ENCODE measurements at places on chromosomes 4 and X.

DNA sequence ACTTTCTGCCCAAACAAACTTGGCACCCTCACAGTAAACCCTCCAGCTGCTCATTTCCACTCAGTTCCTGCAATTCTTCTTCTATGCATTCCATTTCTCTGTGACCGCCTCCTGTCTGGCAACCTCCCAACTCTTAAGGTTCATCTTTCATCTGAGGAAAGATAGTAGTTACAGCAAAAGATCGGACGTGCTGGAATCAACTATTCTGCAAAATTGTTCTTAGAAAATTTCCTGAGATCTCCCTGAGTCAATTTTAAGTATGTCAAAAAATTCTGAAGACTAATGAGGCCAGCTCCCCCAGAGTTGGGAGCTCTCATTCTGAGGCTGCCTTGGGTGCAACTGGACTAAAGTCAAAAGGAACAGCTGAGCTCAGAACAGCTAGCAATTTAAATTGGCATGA is 1026.0 kb downstream of the ADGRL3 start:
- DNase-seq: no peak

GRCh38 chr4:171025343-171025742 is 787.9 kb upstream of the GALNTL6 start:
- DNase-seq: no peak

DNA sequence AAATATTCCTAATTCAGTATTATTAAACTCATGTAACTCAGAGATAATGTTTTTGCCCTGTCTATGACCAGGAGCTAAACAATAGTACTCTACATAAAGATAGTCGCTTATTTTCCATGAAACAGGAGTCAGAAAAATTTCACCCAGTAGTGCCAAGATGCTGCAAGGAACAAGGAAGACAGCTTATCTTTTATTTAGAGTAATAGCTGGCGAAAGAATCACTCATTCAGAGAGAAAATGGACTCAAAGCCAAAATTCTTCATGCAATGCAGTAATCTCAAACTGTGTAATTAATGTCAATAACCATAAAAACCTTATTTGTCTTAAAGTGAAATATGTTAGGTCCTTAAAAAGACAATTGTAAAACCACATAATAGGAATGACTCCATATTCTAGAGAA is 477.8 kb downstream of the ANKRD50 start:
- DNase-seq: no peak

DNA sequence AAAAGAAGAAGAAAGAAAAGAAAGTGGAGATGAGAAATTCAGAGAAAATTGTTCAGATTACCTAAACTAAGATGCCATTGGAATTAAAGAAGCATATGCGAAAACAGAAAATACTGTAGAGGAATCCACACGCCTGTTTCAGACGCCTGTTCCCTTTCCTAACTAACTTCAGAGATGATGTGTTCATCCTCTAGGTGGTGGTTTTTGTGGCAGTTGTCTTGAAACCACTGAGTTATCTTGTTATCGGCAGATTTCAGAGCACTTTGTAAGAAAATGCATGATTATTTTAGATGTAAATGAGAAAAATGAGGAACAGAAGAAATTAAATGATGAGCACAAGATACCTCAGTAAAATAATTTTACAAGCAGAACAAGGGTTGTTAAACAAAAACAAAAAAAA is 48.3 kb downstream of the FUNDC1 start:
- DNase-seq: no peak

- DNase-seq: no peak
Measured at GRCh38 chrX:152865232-152865920, 32.5 kb upstream of the ZNF185 start.

DNA sequence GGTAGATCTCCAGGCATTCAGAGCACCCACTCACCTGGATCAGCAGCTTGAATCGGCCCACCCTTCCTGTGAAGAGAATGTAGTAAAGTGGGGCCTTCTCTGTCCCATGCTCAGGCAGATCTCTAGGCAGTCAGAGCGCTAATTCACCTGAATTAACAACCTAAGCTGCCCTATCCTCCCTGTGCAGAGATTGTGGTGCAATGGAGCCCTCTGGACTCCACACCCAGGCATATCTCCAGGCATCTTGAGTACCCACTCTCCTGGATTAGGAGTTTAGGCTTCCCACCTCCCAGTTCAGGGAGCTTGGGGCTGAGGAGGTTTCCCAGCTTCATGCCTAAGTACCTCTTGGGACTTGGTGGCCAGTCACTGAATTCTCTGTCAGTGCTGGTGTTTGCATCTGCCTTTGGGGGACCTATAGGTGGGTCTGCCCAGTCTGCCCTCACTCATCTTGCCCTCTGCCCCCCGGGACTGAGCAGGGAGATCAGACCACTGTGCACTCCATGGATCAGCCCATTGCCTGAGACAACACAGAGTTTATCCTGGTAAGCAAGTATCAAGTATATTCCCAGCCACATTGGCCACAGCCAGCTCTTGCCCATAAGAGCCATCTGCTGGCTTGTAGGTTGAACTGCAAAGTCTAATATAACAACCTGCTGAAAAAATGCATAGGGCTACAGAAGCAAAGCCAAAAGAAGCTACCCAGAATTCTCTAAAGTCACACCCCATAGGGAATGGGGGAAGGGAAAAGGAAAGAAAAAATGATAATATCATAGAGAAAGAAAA is 372.9 kb downstream of the KLHL13 start:
- DNase-seq: no peak

DNA sequence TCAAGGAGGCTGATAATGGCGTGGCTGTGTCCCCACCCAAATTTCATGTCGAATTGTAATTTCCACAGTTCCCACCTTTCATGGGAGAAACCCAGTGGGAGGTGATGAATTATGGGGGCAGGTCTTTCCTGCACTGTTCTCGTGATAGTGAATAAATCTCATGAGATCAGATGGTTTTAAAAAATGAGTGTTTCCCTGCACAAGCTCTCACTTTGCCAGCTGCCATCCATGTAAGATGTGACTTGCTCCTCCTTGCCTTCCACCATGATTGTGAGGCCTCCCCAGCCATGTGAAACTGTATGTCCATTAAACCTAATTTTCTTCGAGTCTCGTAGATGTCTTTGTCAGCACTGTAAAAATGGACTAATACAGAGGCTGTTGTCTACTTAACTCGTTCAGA is 488.3 kb downstream of the SPRY1 start:
- DNase-seq: no peak

- DNase-seq: no peak
Measured at GRCh38 chr4:15920723-15921591, 17.6 kb downstream of the FGFBP1 start.

- peak; percentile 16 for DNase-seq
Measured at GRCh38 chrX:49230500-49231232, 2.5 kb downstream of the CACNA1F start.

- DNase-seq: no peak
Measured at GRCh38 chr4:125642645-125643044, 327.9 kb downstream of the FAT4 start.

DNA sequence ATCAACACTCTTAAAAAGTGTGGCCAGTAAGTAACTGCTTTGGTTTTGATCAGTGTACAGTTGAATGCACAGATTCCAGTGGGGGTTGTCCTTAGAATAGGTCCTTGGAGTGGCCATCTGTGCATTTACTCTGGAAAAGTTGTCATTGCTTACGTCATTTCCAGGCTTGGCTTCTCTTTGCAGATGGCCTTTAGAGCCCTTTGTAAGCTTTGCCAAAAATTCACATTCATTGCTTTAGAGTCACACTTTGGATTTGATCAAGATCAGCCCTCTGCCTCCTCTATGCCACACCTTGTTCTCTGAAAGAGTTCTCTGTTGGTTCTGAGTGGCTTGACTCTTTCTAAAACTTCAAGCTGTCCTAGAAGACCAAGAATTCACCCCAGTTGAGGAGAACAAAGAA is 83.9 kb downstream of the MAMLD1 start:
- no peak for DNase-seq

DNA sequence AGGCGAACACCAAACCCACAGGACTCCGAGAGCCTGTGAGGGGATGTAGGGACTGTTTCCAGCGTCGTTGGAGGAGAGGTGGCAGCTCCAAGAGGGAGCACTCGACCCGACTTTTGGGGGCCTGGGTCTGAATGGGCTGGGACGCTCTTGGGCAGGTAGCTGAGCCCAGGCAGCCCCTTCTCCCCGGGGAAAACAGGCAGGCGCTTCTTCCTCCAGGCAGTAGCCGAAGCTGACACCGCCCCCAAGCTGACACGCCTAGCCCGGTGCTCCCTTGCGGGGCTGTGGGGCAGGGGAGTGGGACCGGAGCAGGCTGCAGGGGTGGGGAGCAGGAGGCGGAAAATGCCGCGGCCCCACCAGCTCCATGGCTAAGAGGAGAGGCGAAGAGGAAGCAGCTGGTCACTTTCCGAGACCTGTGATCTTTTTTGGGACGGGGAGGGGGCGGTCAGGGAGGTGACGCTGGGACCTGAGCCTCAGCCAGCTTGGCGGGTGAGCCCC is 4.2 kb downstream of the NKX1-1 start:
- DNase-seq: no peak

DNA sequence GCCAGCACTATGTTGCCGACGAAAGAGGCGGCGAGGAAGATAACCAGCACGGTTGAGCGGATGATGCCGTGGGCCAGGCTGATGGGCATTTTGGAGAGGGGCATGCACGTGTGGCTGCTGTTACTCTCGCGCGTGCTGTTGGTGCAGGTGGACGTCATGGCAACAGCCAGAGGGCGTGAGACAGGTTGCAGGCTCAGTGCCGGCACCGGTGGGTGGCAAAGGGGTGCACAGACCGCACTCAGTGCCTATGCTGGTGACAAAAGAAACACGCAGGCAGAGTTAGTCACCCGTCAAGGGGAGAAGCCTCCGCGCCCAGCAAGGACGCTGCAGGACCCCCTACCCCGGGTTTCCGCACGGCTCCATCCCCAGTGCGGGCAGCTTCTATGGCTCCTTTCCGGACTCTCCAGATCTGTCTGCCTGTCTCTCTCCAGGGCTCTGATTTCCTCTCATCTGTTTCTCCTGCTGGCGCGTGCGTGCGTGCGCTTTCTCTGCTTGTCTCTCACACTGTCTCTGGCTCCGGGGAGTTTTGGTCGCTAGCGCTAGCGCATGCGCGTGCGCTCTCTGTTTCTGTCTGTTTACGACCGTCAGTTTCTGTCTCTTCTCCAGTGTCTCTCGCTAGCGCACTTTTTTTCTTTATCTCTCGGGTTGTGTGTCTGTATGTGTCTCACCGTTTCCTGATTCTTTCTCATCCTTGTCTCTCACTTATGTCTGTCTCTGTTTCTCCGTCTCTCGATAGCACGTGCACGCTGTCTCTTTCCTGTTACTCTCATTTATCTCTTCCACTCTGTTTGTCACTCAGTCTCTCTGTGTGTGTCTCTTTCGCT is 2.1 kb downstream of the GPR101 start:
- DNase-seq: no peak

- DNase-seq: no peak
Measured at GRCh38 chrX:132373610-132374009, 115.2 kb downstream of the MBNL3 start.

Measured in stimulated activated CD8-positive, alpha-beta memory T cell treated with anti-CD3 and anti-CD28 coated beads, Interleukin-4, amount 100 ng/mL, for 1 hour (primary cell).